T-helper 17 cell (primary cell): ENCODE measurements at places on chromosomes 1 and 21.

DNA sequence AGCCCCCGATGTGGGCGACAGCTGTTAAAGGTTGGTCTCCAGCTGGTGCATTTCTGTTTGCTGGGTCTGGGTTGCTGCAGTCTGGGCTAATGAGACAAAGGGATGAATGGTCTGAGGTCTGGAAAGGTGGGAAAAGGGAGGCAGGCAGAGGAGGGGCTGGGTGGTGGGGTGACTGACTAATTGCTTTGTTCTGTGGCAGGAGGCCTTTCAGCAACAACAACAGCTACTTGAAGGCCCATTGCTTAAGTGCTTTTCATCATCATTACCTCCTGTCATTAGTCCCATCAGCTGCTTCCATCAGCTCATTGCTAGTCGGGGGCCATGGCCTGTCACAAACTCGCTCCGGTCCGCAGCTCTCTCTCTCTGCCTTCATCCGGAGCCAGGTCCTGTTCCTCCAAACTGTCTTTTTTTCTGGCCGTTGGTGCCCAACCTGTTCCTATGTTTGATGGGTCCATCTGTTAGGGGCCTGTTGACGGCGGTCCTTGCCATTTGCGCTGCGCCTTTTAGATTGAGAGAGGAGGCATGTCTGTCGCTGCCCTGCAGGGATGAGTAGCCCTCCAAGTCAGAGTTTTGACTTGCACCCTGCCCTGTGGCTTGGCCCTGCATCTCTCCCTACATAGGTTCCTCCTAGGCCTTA is 105.6 kb upstream of the PLXNA2 start:
- no peak for DNase-seq

- no peak for DNase-seq
Measured at GRCh38 chr1:53369034-53369750, 41.3 kb upstream of the LRP8 start.

DNA sequence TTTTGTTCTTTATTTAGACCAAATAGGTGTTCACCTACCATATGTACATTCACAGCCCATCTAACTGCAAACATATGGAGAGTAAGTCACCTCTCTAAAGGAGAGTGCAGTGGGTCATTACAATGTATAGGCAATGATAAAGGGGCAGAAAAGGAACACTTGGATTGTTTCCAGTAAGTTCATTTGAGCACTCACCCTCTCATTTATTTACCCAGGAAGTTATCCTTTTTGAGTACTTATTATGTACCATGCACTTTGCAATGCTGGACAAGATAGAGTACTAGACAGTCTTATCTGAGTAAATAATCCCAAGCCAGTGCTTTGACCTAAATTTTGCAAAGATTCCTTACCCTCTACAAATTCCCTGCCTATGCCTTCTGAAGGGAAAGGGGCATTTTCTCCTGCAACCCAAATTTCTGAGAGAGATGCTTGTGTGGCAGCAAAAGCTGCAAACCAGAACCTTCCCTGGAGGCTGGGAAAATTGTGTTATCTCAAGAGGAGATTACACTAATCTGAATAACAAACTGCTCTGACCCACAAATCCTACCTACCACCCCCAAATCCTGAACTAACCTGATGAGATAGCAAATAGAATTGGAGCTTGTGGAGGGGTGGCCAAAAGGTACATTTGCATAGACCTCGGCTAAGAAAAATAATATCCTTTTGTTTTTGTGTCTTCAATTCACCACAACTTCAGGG is 18.6 kb upstream of the RGS8 start:
- no peak for DNase-seq

DNA sequence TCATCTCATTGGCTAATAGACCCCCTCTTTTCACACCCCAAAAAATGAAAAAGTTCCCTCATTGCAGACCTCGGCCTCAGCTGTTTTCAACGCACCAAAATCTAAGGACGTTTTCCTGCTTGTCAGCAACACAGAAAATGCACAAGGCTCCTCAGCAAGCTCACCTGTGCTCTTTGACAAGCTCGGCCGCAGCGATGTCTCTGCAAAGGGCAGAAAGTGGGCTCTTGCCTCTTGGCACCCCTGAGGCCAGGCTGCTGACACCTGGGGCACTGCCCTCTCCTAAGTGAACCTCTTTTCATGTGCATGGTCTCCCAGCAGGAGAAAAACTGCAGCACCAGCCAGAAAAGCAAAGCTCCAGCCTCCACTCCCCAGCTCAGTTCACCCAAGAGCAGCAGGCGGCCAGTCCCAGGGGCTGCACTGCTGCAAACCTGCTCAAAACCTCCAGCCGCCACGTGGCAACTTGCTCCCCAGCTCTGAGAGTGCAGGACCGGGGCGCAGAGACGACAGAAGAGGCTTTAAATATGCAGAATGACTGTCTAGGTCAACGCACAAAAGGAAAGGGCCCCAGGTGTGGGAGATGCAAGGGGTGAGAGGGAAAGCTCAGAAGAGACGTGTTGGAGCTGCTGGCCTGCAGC is 101.7 kb downstream of the PDE9A start:
- no peak for DNase-seq

GRCh38 chr21:28959367-28960099 is 33.1 kb downstream of the LTN1 start:
- DNase-seq = no peak

- no peak for DNase-seq
Measured at GRCh38 chr1:43743206-43743605, 35.9 kb downstream of the ST3GAL3 start.
